ENCODE measurements at places on chromosomes 7 and 10. TPM values are rescaled to one million over a fixed set of nuclear protein-coding genes. Genes with fewer than 3 reads are reported as not detected.

The ZNF239 gene
- total RNA-seq, result 2.1 TPM

The PPP3CB gene
- total RNA-seq, result 22.4 TPM

The TMEM209 gene
- 9.0 TPM for total RNA-seq

The TMEM184A gene
- total RNA-seq, result 1.6 TPM

DNA sequence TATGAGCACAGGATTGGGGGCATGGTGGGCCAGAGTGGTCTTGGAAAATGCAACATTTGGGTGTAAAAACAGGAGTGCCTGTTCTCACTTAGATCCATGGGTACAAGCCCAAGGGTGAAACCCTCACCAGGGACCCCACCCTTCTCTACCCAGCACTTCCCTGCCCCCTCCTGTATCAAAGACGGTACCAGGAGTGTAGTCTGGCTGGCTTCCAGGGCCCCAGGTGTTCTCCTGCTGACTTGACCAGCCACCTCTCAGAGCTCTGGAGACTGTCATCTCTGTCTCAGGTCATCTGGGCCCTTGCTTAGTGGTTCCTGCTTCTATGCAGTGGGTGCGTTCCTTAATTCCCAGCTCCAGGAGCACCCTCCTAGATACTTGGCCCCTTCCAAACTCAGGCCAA lies 447.2 kb downstream of the LRMDA start:
- no peak for DNase-seq

- DNase-seq, result no peak
These were observed 224.9 kb upstream of the AUTS2 start for GRCh38 chr7:69373171-69374043.

DNA sequence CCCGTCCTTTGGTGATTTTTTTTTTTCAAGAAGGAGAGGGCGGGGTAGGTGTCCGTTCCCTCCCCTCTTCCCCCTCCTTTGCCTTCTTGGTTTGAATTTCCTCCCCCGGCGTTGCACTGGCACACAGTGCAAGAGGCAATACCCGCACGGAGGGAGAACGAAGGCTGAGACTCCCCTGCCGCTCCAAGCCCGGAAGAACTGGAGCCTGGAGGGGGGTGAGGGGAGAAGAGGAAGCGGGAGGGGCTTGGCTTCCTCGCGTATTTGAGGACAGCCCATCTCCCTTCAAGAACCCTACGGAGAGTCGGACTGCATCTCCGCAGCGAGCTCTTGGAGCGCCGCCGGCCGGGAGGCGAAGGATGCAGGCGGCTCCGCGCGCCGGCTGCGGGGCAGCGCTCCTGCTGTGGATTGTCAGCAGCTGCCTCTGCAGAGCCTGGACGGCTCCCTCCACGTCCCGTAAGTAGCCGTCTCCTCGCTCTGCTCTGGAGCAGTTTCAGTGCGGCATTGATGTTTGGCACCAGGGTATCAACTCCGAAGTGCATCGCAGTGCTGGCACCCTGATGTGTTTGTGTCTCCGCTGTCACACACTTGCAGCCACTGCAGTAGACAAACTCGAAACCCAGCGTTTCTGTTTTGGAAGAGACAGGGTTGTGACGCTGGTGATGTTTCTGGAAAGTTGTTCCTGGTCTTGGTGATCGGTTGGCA lies at the start of gene CNTNAP2:
Gene CNTNAP2, plus strand, starts transcription at position 281 of the 702 bp plus-strand sequence. Its CDS starts 76 bp downstream, at position 357.
- DNase-seq, result no peak

DNA sequence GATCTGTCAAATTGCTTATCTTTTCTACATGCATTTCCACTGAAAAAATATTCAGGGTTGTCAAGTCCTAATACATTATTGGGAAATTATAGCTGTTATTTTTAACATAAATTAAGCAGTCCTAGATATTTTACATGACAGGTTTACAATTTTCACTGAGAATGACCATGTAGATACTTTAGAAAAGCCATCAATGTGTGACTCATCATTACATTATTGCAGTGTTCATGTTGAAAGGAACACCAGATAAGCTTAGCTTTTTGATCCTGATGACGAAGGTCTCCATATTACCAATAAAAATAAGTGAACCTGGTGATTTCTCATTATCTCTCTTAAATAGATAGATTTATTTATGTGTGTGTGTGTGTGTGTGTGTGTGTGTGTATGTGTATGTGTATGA lies 529.5 kb upstream of the PCDH15 start:
- no peak for DNase-seq

GRCh38 chr7:38016567-38016966 lies 96.1 kb downstream of the EPDR1 start:
- no peak for DNase-seq

DNA sequence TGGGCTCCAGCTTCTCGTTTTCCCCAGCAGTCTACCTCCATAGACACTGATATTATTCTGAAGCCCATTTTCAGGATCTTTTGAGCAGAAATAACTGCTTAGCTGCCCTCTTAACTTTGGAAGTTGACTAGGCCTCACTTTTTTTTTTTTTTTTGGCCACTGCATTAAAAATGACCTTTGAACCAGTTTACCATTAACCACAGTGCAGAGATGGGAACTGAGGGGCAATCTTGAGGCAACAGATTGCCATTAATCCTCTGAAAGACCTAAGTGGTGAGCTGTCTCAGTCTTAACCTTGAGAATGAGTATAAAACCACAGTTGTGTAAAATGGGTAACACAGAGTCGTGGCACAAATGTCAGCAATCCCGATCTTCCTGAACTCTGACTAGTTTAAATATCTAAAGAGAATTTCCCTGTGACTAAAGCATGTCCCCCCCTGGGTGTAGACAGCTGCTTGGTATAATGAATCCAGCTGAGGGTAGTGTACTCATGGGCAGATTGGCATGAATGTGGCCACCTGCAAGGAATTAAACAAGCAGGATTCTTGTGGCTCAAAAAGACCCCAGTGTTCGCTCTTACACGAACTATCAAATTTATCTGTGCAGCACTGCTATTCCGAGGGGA lies 46.1 kb upstream of the FMC1 start:
- DNase-seq, result no peak

GRCh38 chr7:22671177-22671879 lies 55.7 kb upstream of the IL6 start:
- no peak for DNase-seq

DNA sequence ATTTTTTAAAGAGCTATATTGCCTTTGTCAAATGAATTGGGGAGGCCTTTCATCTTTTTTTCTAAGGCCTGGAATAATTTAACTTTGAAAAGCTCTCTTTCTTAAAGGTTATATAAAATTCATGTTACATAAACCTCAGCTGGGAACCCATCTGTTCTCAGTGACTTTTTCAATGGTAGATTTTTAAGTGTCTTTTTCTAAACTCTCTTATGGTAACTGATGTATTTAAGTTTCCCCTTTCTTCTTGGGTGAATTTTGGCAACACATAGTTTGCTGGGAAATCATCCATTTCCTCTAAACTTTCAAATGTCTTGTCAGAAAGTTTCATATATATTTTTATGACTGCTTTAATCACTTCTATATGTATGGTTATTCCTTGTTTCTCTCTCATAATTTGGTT lies 362.2 kb upstream of the KLF6 start:
- no peak for DNase-seq

DNA sequence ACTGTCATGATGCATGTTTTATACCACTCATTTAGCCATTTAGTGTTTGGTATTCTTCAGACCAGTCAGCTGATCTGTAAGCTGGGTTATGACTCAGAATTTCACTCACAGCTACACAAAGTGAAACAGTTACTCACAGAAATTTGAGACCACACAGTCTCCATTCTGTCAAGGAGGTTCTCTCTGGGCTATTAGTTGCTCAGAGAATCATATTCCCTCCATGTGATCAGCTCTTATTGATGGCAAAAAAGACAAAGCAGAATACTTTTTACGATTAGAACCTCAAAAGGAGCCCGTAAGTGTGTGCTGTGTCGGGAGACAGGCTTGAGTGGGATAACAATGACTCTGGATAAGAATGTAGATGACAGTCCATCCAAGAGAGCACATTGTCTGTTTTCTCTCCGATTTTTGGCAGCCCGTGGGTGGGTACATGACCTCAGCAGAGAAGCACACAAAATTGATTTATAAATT lies 277.6 kb upstream of the SORCS1 start:
- no peak for DNase-seq

- DNase-seq, result no peak
These were observed 24.6 kb downstream of the RPP38 start for GRCh38 chr10:15121707-15122106.

DNA sequence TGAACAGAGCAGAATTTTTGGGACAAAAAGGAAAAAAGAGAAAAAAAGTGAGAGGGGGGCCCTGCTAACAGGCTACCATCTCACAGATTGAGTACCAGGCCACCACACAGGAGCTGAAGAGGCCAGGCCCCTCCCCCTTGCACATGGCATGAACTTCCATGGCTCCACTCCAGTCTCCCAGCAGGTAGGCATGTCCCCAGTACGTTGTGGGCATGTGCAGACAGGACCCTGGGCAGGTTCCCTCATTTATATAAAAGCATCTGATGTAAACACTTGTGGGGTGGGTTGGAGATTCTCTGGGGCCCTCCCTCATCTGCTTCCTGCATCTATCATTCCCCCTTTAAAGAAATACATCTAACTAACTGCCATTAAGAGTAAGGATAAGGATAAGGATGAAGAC lies 45.0 kb upstream of the AKR1C1 start:
- DNase-seq, result no peak

Measured in liver (tissue), 10 donors.